ENCODE measurements at places on chromosomes 12 and 14. TPM values are rescaled to one million over a fixed set of nuclear protein-coding genes. Genes with fewer than 3 reads are reported as not detected.

SLC5A8 gene
- not detected for total RNA-seq

TMPRSS12 gene
- total RNA-seq, result not detected

RERGL gene
- total RNA-seq, result not detected

LMO3 gene
- total RNA-seq, result not detected

LTB4R2 gene
- 5.5 TPM for total RNA-seq

NRL gene
- total RNA-seq, result 1.0 TPM

P2RX7 gene
- total RNA-seq, result not detected

CCDC197 gene
- not detected for total RNA-seq

MYF5 gene
- total RNA-seq, result not detected

SLC10A1 gene
- not detected for total RNA-seq

KRT75 gene
- 0.26 TPM for total RNA-seq

ANKRD13A gene
- total RNA-seq, result 16.2 TPM

WNT5B gene
- total RNA-seq, result 1.7 TPM

GYS2 gene
- total RNA-seq, result not detected

SLCO1B1 gene
- total RNA-seq, result 0.49 TPM

SERPINA5 gene
- not detected for total RNA-seq

FOXN4 gene
- total RNA-seq, result 0.05 TPM

PLD4 gene
- total RNA-seq, result 0.17 TPM

CPNE8 gene
- total RNA-seq, result 11.1 TPM

SCNN1A gene
- total RNA-seq, result 3.9 TPM

PRH2 gene
- not detected for total RNA-seq

INHBC gene
- not detected for total RNA-seq

OTX2 gene
- total RNA-seq, result not detected

SAMD4A gene
- 8.0 TPM for total RNA-seq

DCTN2 gene
- 117 TPM for total RNA-seq

MSI1 gene
- total RNA-seq, result 1.3 TPM

EXOC3L4 gene
- total RNA-seq, result 1.5 TPM

GMFB gene
- total RNA-seq, result 33.4 TPM

MUCL1 gene
- not detected for total RNA-seq

NTS gene
- total RNA-seq, result 51.1 TPM

APPL2 gene
- total RNA-seq, result 20.3 TPM

BHLHE41 gene
- total RNA-seq, result 1.9 TPM

KRT73 gene
- total RNA-seq, result not detected

ACSS3 gene
- total RNA-seq, result 0.07 TPM

RND1 gene
- total RNA-seq, result 19.3 TPM

ZDHHC22 gene
- total RNA-seq, result 0.30 TPM

PPFIA2 gene
- total RNA-seq, result not detected

HCFC2 gene
- total RNA-seq, result 3.6 TPM
